ENCODE measurements at places on chromosomes 5 and 9.

- no peak for DNase-seq
Measured at GRCh38 chr5:6264394-6264793, 114.0 kb downstream of the MED10 start.

GRCh38 chr5:74131250-74131649, 505.3 kb downstream of the ARHGEF28 start:
- DNase-seq = no peak

DNA sequence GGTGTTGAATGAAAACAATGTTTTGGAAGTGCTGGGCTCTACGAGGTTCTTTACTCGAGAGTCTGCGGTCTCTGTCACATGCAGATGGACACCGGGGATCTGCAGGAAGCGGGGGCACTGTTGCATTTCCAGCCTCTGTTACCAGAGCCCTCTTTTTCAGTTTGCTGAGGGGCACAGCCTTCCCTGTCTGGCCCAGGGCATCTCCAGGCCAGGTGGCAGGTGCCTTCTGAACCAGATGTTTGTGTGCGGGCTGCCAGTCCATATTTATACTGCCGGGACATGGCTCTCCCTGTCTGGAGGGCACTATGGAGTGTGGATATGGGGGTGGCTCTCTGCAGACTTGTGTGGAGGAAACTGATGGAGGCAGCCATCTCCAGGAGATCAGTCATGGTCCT, 18.7 kb upstream of the POMT1 start:
- DNase-seq = no peak

GRCh38 chr5:72412283-72413055, 92.3 kb downstream of the PTCD2 start:
- no peak for DNase-seq

GRCh38 chr9:37026113-37026930, 7.7 kb downstream of the PAX5 start:
- DNase-seq = peak; percentile 47

DNA sequence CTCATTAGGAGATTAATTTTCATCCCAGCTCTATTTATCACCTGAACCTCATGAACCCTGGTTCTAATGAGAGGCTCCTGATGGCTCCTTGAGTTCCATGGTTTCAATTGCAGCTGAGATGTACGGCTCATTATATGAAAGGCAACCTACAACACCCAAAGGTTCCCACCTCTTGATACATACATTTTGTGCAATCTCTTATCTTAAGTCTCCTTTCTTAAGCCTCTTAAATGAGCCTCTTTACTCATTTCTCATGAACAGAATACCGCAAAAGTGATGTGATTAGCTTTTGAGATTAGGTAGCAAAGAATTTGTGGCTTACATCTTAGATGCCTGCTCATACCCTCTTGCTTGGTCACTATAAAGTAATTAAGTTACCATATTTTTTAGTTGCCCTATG, 1964.0 kb upstream of the CDH6 start:
- no peak for DNase-seq

DNA sequence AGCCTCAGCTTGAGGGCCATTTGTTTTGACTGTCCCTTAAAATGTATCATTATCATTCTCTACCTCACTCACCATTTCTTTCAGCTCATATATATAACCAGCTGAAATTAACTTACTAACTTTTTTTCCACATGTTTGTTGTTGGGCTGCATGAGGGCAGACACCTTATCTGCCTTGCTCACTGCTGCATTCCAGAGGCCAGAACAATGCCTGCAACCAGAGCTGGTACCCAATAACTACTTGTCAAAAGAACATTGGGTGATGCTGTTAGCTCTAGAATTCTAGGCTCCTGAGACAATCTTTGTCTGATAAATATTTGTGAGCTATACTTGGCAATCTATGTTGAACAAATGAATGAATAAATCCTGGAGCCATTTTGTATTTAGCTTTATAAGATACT, 68.3 kb downstream of the HTR4 start:
- no peak for DNase-seq

- no peak for DNase-seq
Measured at GRCh38 chr9:21551401-21551800, 69.3 kb upstream of the IFNE start.

DNA sequence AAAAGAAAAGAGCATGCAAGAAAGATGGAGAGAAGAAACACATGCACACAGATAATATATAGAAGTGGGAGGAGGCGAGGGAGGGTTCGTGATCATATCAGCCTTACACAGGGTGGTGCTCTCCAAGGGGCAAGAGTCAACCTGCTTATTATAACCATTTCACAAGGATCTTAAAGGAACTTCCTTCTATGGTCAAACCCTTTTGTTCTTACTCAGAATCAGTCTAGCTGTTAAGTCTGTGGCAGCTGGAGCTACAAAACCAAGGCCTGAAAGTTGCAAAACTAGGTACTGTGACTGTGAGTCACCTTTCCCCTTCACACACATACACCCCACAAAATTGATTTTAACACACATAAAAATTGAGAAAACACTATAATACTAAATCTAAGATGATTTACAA, 18.5 kb upstream of the ERMP1 start:
- DNase-seq = no peak

DNA sequence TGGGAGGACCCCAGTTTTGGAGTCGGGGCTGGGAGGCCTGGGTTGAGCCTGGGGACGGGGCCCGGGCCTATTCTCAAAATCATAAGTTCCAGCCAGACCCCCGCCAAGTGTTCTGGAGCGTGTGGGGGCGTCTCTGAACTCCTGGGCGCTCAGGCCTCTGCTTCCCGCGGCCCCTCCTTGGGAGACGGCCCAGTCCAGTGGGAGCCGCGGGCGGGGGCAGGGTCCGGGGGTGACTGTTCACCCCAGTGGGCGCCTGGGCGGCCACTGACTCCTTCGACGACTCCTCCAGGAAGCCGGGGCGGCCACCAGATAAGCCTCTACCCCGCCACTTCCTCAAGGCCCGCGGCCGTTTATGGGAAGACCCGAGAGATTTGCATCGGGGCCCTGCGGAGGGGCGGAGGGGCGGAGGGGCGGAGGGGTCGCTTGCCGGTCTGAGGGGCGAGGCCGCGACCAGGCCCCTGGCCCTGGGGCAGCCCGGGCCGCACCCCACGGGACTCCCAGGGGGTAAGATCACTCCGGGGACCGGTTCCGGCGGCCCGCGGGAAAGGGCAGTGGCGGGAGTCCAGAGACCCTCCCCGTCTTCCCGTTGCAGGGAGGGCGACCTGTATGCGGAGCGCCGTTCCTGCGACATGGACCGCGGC, 655 bp downstream of the TOR4A start:
- peak; percentile 68 for DNase-seq

- peak; percentile 58 for DNase-seq
Measured at GRCh38 chr9:97386733-97387503, 25.0 kb upstream of the TDRD7 start.

GRCh38 chr9:133864011-133864410, 125.9 kb upstream of the SARDH start:
- DNase-seq = no peak

DNA sequence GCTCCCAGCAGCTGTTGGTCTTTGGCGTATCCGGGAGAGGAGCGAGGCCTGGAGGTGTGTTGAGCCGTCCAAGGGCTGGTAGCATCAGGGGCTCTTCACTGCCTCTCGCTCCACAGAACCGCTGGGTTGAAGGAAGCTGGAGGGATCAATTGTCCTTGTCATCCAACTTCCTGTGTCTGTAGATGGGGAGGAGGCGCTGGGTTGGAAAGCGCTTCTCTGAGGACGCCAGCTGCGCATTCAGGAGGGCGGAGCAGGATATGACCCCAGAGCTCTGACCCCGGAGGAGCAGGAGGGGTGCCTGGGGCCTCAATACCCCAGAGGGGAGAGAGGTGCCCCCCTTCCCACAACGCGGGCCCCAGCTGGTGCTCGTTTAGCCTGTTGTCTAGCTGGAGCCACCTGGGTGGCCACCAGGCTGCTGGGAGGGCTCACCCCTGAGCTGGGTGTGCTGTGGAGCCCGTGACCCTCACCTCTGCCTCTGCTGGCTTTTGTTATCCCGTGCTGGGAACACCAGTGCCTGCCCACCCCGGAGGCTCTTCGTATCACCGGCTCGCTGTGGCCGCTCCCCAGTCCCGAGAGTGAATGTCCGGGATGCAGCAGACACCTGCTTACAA, 2.0 kb upstream of the DBH start:
- DNase-seq = no peak

DNA sequence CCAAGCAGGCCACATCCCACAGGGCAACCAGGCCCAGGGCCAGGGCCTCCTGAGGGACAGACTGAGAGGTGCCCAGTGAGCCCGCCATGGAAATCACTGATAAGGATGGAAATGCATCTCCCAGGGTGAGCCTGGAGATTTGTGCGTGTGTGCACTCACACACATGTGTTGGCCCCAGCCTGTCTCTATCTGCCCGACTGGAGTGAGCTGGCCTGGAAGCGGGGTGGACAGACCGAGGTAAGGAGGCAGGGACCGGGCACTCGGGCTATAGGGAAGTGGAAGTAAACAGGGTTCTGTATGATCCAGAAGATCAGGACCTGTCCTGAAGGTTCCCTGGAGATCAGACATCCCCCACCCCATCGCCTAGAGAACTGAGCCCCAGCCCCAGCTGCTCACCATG, 17.4 kb downstream of the GFI1B start:
- no peak for DNase-seq

- peak; percentile 43 for DNase-seq
Measured at GRCh38 chr9:129278391-129279237, 100.6 kb upstream of the IER5L start.

DNA sequence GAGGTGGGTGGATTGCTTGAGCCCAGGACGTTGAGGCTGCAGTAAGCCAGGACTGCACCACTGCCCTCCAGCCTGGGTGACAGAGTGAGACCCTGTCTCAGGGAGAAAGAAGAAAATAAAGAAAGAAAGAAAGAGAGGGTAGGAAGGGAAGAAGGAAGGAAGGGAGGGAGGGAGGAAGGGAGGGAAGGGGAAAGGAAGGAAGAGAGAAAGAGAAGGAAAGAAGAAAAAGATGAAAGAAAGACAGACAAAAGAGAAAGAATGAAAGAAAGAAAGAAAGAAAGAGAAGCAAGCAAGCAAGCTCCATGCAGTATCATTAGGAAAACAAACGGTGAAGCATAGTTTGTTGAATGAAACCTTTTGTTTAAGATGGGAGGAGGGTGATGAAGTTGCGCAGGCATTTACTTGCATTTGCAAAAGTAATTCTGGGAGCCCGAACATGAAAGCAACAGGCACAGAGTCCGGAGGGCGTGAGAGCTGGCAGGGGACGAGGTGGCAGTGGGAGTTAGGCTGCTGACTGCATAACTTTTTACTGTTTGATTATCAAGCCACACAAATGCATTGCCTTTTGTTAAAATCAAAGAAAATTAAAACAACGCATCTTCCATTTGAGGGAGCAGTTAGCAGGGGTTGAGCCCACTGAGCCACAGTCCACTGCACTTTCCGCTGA, 26.0 kb upstream of the CEP72 start:
- DNase-seq = no peak

- no peak for DNase-seq
Measured at GRCh38 chr9:108831496-108832178, 24.1 kb downstream of the ACTL7B start.

DNA sequence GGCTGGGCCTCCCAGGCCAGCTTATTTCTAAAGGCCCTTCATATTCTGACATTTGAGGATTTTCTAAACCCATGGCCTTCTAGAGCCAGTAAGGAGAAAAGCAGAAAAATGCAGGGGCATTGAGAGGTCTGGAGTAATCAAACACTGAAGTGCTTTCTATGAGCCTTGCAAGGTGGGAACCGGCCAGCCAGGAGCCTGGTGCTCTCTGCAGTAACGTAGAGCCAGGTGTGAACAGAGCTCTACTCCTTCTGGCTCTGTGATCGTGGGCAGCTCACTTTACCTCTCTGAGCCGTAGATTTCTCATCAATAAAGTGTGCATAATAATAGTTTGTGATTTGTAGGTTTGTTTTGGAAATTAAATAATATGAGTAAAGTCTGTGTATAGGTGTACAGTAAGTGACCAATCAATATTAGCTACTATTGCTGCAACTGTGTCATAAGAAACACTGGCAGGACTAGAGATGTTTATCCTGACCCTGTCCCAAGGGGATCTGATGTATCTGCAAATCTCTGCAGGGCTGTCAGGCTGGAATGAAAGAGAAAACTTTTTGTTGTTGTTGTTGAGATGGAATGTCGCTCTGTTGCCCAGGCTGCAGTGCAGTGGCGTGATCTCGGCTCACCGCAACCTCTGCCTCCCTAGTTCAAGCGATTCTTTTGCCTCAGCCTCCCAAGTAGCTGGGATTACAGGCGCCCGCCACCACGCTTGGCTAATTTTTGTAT, 2.7 kb downstream of the SYNPO start:
- no peak for DNase-seq

DNA sequence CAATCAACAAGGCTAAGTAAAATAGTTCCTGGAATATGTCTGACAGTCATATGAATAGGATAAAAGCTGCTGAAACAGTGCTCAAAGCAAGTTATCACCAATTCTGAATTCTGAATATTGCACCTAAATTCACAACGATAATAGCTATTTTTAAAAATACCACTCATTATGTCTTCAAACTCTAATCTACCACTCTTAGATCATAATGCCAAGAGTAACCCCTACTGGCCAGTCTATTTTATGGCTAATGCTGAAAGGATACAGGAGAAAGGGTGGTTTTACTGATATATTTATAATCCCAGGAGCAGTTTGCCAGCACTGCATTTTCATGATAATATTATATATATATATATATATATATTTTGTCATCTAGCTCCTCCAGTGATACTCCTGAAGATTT, 232.8 kb downstream of the PDE4D start:
- peak; percentile 33 for DNase-seq

DNA sequence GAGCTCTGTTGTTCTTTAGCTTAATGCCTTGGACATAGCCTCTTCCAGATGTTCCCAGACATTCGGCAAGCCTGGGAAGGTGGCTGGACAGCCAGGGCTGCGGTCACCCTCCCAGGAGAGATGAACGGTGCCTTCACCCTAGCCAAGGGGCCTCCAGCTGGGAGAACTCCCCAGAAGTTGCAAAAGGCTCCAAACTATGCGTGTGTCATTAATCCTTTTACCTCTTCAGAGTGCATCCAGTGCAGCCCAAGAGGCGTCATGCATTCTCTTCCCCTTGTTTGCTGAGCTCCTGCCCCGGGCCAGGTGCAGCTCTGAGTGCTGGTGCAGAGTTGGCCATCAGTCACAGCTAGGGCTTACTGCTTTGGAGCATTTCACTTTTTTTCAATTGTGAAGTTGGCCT, 22.8 kb downstream of the HMCN2 start:
- no peak for DNase-seq

GRCh38 chr5:24714746-24715145, 70.0 kb upstream of the CDH10 start:
- no peak for DNase-seq

DNA sequence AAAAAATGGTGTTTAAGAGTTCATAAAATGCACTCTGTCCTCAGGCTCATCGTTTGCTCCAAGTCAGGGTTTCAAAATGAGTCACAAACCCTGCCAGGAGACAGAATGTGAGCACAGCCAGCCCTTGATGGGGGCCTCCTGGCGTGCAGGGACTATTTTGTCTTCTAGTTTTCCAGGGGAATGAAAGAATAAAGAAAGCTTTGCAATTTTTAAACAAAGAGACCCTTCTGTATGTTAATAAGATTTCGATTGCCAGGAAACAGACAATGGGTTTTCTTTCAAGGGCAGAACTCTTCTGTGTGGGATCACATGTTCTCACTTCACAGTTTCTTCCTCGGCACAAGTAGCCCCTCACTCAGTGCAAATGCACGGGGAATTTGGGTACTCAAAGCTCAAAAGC, 121.4 kb upstream of the C6 start:
- DNase-seq = no peak

- DNase-seq = no peak
Measured at GRCh38 chr5:52119768-52120167, 667.9 kb upstream of the ITGA1 start.
